ENCODE measurements at places on chromosomes 1 and 21.

- DNase-seq: no peak
Observed at GRCh38 chr1:20307026-20307425, 16.4 kb downstream of the VWA5B1 start.

GRCh38 chr1:175192630-175193526, at the start of gene KIAA0040:
TSS of gene KIAA0040 (minus strand) at chr1:175192776. CDS start at chr1:175161013, 31,763 bp downstream.
- DNase-seq: peak; percentile 85

DNA sequence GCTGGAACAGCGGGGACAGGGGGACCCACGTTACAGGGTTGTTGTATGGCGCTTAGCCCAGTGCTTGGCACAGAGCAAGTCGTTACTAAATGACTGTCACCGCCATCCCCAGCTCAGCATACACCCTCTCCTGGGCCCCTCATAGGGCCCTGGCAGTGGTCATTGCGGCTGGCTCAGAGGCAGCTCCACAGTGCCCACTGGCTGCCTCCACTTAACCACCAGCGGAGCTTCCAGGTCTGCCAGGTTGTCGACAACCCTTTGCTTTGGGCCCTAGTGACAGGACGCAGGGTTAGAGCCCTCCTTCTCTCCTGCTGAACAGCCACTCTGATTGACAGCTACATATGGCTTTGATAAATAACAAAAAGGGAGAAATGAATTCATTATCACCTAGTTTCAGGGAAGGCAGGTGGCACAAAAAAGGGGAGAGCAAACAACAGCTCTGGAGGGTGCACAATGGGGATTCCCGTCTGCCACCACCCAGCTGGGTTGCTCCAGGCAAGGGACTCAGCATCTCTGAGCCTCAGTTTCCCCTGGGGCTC, 4.8 kb downstream of the EFHD2 start:
- no peak for DNase-seq

DNA sequence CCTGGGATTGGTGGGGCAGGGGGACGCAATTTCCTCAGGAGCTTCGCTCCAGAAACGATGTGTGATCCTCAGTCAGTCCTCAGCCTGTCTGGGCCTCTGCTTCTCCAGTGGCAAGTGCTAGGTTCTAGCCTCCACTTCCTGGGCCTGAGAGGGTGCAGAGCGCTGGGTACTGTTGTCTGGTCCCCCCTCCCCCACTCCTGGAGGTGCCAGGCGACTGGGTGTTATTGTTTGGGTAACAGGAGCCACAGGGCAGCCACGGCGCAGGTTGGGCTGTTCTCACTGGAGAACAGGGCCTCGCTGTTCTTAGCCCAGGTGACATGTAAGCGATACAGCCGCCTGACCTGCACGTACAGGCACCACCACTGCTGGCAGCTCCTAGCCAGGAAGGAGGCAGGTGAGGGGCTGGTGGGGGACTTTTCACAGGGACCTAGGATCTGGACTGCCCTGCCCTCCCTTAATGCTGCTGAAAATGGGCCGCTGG, 2.1 kb downstream of the RPS6KA1 start:
- no peak for DNase-seq

DNA sequence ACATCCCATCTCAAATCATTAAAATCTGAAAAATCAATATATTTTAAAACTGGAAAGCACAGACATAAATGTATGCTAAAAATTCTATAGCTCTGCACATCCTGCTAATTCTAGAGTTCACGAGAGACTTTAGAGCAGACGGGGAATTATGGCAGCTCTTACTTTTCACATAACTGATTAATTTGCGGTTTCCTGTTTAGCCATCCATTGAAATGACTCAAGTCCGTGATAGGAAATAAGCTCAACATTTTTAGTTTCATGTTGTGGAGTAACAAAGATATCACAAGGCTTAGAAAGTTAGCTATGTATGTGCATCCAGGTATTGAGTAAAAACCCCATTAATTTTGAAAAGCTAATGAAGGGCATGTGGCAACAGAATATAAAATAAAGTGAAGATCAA, 123.2 kb downstream of the SMYD2 start:
- DNase-seq: no peak

DNA sequence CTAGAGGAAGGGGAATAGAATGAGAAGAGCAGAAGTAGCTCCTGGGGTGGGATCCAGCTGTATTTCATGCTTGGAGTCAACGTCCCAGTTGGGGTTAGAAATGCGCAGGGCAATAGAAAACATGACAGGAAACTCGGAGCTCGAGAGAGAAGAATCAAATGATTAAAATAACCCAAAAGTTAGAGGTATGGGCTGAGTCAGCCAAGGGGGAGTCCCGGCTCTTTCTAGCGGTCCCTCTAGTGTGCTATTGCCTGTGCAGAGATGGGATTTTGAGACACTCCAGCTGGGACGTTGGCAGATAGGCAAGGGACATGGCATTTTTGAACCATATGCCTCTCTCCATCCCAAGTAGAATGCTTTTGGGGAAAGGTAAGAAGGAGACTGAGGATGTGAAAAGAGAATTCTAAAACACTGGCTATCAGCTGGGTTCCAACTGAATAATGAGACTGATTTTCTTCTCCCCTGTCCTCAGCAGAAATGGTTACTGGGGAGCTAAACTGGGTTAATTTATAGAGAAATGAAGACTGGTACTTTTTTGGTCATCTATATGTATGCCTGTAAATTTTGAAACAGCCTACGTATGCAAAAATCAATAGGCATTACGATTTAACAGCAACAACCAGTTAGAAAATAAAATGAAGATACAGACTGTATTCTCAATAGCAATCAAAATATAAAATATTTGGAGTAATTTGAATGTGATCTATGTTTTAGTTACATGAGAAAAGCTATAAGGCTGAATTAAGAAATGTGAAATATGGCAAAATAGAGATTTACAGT, 7.0 kb upstream of the VPS26C start:
- DNase-seq: no peak

GRCh38 chr1:155741908-155742307, 53.0 kb downstream of the DAP3 start:
- no peak for DNase-seq

DNA sequence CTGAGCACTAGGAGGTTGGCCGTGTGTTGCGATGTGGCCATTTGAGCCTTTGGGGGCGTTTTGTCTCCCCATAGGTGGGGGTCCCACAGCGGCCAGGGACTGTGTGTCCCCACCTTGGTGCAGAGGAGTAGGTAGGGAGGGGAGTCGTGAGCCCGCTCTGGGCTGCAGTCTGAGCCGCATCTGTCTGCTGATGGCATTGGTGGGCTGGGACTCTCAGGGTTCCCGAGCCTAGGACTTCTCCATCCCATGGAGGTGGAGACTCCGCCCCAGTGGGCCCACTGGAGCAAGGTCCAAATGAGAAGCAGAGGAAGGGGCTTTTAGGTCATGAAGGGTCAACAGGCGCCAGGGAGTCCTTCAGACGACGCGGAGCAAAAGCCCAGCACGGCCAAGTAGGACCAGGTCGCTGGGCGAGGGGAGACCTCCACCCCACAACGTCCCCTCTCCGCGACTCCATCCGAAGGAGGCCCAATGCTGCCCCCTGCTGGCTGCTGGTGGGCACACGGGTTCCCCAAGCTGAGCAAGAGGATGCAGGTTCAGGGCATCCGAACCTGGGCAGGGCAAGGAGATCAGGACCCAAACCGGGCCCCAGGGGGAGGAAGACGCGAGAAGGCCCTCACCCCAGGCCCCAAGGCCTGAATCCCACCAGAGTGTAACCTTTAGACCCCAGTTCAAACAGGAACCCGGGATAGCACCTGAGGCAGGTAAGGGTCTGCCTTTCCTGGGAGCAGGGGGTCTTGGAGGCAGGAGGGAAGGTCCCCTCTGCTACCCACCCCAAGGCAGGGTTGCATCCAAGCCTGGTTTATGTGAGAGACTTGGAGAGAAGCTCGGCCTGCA, 14.9 kb downstream of the TTC34 start:
- peak; percentile 21 for DNase-seq

DNA sequence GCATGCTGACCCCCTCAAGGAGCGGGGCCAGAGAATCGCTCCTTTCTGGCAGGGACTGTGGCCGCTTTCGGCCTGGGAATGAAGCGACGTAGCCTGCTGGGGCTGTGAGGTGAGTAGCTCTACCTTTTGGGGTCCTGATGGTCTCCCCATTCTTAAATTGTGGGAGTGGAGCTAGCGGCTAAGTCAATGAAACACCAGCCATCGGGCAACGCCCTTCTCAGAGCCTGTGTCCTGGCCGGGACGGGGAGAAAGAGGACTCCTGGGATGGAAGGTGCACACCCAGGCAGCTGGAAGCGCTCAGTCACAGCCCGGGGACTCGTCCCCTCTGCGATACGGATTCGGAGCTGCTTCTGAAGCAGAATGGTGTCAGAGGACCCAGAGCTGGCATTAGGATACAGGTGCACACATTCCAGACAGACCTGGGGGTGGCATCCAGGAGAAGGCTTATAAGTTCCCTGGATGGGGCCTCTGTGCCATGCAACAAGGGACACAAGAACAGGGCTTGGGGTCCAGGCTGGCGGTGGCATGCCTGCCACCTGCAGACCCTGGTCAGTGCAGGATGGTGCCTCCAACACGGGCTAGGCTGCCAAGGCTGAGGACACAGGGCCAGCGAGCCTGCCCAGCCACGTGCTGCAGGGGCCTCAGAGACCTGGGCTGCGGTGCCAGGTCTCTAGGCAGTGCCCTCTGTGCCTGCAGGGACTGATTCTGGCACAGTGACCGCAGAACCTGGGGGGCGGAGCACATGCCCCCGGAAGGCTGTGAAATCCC, 945 bp upstream of the WNT9A start:
- DNase-seq: no peak

GRCh38 chr1:26281091-26281958, 1.4 kb downstream of the SH3BGRL3 start:
- no peak for DNase-seq

DNA sequence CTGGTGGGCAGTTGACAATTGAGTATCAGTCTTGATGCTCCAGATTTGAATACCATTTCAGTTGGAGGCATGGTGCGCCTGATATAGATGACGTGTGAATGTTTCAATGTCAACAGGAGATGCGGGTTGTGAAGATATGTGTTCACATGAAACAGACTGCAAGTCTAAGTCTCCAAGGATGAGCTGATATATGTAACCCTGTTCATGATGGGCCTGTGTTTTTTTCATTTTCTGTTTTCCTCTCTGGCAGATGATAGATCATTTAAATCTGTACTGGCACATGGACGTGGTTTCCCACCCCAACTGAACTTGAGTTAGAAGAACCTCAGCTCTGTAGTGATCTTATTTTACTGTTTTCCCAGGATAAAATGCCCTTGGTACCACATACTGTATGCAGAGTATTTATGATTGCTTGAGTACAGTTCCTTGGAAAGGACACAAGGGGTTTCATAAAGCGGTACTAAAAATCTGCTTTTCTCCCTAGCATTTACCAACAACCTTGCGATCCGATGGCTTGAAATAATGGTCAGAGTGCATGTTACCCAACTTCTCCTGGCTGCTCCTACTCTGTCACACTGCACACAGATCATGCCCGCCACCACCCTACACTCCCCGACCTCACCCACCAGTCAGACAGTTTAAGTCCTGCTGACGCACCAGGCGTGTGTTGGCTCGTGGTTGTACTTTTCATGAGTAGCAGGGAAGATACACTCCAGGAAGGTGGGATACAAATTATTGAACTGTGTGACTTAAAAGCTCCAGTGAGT, 131.1 kb downstream of the NFIA start:
- DNase-seq: no peak

DNA sequence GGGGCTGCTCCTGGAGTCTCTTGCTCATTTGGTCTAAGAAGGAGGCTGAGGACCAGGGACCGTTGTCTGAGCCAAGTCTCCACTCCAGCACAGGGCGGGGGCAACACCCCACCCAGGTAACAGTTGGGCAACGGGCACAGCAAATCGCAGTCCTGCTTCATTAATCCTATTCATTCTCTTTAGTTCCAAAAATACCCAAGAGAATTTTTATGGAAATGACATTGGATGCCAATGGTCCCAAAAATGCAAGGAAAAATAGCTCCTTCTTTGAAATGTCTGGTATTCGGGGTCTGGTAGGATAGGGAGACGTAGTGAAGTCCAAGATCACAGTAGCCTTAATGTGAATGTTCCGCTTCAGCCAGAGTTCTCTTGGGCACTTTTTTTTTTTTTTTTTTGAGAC, 74.0 kb downstream of the ATP5PO start:
- no peak for DNase-seq

- peak; percentile 64 for DNase-seq
Observed at GRCh38 chr1:29243871-29244200, 7.5 kb downstream of the PTPRU start.

DNA sequence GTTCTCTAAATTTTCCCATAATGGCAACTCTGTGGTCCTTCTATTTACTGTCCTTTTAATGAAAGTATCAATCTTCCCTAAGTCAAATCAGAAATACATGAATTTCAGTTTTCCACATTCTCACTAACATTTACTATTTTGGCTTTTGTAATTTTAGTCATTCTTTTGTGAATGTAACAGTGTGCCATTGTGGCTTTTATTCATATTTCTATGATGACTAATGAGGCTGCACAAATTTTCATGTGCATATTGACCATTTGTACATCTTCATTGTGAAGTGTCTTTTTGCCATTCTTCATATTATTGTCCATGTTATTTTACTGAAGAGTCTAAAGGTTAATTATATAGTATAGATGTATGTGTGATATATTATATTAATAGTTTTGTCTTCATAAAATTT, 431.0 kb upstream of the BRINP3 start:
- no peak for DNase-seq

Data from urothelium cell line (cell line).